ENCODE measurements at places on chromosomes 16 and 17. TPM values are rescaled to one million over a fixed set of nuclear protein-coding genes. Genes with fewer than 3 reads are reported as not detected.

INCA1 gene
- not detected for total RNA-seq

TMEM235 gene
- total RNA-seq = not detected

TP53TG3C gene
- not detected for total RNA-seq

GRCh38 chr17:58189436-58190146, 2.9 kb upstream of the EPX start:
- H3K36me3 ChIP-seq = no peaks in the 10 kb centered on the region
- peaks cover 6% of the 10 kb centered on the region for H3K4me1 ChIP-seq
- H3K27ac ChIP-seq = no peak overlapping the region
- peaks cover 93% of the 10 kb centered on the region for H3K27me3 ChIP-seq

DNA sequence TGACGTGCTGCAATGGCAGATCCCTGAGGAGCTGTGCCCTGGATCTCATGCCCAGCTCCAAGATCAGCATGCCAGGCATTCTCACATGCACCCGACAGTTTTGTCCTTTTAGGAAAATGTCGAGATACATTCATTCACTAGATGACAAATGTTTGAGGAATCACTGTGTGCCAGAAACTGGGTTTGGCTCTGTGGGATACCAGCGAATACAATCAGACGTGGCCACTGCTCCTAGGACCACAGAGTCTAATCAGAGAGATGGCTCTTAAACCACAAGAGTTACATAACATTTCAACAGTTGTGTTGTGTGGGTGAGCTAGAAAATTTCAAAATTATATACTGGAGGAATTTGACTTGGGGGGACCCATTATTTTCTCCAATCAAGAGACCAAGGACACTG, 579.7 kb downstream of the CDH13 start:
- DNase-seq = no peak
- H3K4me3 ChIP-seq = no peak overlapping the region
- no peaks in the 10 kb centered on the region for H3K4me1 ChIP-seq
- no peak overlapping the region for H3K27ac ChIP-seq
- H3K36me3 ChIP-seq = no peaks in the 10 kb centered on the region
- H3K27me3 ChIP-seq = no peaks in the 10 kb centered on the region

DNA sequence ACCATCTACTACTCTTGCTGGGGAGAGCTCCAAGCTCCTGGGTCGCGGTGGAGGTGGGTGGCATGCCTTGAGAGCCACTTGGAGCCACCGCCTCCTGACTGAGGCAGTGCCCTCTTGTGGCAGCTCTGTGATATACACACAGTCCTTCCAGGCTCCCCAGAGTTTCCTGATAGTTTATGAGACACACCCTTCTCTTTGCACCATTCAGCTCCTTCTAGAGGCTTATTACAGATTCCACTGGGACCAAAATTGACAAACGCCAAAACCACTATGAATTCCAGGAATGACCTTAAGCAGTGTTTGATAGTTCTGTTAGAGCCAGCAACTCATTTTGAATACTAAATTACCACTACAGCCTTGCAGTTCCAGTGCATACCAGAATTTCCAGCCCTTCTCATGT, 170.1 kb upstream of the CDH13 start:
- H3K4me3 ChIP-seq = no peak overlapping the region
- DNase-seq = peak; percentile 71
- peaks cover 25% of the 10 kb centered on the region for H3K27me3 ChIP-seq
- H3K4me1 ChIP-seq = no peaks in the 10 kb centered on the region
- H3K27ac ChIP-seq = no peak overlapping the region

- H3K4me3 ChIP-seq = no peak overlapping the region
- no peaks in the 10 kb centered on the region for H3K36me3 ChIP-seq
- no peaks in the 10 kb centered on the region for H3K27me3 ChIP-seq
- no peak for DNase-seq
These were observed 24.2 kb upstream of the HNF1B start for GRCh38 chr17:37769050-37769449.
